ENCODE measurements at places on chromosomes 5 and 9.

DNA sequence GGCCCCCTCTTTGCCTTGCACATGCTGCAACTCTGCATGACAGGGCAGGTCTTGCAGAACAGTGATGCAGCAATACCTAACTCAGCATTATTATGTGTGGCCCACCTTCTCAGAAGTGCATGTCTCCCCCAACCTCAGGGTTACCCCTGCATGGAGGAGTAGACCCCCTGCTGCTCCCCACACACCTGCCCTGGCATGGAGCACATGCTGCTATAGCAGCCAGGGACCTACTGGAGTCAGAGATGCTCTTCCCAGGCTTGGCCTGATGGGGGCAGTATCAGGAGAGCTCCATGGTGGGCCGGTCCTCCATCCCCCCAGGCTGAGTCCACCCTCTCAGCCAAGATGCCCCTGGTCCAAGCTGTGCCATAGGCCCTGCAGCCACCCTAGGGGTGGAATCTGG is 13.2 kb upstream of the BOD1 start:
- DNase-seq = no peak

DNA sequence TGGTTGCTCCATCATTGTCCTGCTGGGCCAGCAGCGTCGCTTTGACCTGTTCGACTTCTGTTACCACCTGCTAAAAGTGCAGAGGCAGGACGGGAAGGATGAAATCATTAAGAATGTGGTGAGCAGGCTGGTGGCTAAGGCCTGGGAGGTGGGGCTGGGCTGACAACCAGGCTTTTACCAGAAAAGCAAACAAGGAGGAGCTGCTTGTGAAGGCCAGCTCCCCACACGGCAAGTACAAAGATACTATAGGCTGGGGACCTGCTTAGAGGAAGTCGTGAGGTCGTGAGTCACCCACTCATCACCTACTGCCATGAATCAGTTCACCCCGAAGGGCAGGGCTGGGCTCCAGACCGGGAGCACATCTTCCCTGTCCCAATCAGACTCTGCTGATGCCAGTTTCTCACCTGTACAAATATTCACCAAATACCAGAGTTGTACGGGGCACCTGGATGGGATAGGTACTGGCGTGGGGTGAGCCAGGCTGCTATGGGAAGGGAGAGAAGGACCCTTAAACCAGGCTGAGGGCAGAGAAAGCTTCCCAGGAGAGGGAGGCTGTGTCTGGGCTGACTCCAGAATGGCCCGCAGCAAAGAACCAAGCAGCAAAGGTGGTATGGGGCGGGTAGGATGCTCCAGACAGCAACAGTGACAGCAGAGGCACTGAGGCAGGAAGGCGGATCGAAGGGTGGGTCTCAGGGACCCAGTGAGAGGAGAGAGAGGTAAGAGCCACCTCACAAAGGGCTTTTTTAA is 69.3 kb upstream of the NIPAL4 start:
- DNase-seq = peak; percentile 92

GRCh38 chr5:39337252-39337915 is 26.9 kb downstream of the C9 start:
- no peak for DNase-seq

DNA sequence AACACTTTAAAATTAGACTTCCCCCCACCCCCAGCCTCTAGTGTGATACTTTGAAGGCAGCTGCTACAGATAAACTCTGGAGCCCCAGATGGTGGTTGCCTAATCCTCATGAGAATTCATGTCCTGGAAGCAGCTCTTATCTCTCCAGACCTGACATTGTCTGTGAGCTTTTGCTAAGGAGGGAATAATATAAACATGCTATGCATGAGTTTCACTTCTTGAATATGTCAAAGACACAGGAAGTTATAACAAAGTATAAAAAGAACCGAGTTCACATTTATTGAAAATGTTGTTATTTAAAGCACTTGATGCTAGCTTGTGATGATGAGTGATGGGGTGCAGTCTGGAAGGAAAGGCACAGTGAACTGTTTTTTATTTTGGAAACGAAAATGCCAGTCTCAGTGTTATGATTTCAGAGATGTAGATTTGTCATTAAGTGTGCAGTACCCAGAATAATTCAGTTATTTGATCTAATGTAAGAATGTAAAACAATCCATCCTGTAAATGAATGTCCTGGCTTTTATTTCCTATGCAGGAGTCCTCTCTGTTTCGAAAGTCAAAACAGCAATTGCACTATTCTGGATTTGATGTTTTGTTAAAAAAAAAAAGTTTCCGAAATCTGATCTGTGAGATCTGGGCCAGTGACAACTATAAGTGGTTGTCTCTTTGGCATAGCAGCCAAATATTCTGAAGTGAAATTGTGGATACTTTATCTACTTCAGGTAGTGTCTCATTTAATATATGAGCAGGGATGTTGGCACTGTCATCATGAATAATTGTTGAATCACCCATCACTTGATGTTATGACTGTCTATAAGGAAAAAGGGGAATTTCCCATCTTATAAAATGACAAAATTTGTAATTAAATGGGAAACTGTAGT is 77.0 kb downstream of the ZCCHC7 start:
- no peak for DNase-seq

GRCh38 chr5:68033961-68034571 is 181.5 kb upstream of the PIK3R1 start:
- peak; percentile 82 for DNase-seq

GRCh38 chr5:6504677-6505415 is 56.2 kb downstream of the UBE2QL1 start:
- DNase-seq = peak; percentile 55

- DNase-seq = no peak
Measured at GRCh38 chr9:115002371-115003120, 72.2 kb upstream of the TNFSF8 start.

DNA sequence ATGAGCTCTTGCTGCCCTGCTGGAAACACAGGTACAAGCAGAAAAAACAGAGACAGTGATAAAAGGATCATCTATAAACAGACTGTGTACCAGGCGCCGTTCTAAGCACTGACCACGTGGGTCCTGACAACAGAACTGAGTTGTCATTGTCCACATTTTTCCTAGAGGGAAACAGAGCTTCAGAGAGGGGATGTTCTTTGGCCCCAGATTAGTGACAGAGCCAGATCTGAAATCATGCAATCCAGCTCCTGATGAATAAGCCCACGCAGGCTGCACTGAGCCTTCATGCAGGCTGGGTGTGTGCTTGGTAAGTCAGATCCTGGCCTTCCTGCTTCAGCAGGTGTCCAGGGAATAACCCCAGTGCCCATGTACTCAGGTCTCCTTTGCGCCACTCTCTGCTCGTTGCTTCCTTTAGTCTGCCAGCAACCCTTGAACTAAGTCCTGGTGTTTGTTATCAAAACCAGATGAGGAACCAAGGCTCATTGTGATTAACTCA is 22.8 kb upstream of the TCF7 start:
- no peak for DNase-seq

- no peak for DNase-seq
Measured at GRCh38 chr9:87010626-87011025, 63.3 kb upstream of the GAS1 start.

DNA sequence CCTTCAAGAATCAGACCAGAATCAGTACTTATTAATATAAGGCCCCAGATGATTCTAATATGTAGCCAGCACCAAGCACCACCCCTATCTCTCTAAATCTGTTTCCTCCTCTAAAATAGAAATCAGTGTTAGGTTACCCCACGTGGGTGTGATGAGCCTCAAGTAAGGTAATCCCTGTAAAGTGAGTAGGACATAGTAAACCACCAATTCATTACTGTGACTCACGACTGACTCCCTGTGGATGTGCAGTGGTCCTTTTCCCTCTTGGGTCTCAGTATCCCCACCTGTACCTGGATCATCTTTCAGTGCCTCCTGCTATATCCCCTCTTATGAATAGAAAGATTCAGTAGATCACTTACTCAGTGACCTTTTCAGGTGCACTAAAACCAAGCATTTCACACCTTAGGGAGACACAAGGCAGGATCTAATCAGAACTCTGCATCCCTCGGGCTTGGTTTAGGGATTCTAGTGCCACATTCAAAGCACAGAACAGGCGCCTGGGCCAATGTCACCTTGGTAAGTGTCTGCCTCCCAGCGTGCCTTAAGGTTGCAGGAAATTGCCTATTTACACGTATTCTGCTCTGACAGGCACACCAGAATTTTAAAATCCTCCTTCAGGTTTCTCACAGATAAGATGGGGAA is 12.2 kb upstream of the ALDH1B1 start:
- DNase-seq = no peak

DNA sequence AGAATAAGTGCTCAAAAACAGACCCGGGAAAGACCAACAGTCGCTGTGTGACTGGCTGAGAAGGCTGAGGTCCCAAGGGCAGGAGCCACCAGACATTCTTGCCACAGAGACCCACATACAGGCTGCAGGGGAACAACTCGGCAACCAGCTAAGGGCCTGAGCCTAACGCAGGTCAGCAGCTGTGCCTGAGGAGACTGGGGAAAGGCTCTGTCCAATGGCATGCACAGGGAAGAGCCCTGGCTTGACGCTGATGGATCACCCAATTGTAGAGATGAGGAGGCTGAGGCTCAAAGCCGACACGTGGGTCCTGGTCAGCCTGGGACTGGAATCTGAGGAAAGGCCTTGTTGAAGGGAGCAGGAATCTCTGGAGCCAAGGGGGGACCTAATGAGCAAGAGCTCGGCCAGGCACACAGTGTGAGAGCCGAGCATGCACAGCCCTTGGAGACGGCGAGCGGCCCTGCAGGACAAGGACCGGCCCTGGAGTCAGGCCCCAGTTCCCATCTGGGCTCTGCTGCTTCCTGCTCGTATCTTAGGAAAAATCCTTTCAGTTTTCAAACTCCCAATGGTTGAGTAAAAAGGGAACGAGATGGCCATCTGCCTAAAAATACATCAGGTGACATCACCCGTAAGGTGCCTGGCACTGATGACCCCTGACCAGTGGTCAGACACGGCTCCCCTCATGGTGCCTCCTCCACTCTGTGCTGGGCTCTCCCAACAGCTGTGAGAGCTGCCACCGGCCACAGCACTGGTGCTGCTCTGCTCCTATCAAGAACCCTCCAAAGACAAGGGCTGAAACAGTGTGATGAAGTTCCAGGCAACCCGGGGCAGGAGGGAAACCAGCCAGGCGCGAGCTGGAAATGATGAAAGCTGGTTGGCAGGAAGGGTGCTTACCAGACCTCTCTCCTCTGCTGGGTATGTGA is 16.4 kb downstream of the LMAN2 start:
- no peak for DNase-seq

DNA sequence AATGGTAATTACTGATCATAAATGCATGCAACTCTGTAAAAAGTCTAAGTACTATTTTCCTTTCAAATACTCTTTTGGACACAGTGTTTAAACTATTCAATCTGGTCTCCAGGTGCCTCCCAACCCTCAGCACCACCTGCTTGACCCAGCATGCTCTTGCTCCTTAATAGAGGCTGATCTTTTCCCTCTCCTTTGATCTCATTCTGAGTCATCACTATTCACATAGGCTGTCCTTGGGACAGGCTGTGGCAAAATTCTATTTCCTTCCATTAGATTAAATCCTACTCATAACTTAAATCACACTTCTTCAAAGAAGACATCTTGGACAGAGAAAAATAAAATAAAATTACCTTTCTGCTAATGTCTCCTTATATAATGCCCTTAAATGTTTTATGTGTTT is 199.4 kb upstream of the ST8SIA4 start:
- DNase-seq = no peak

- no peak for DNase-seq
Measured at GRCh38 chr5:104998572-104998971, 1436.0 kb upstream of the NUDT12 start.

- no peak for DNase-seq
Measured at GRCh38 chr5:80369521-80369920, 38.3 kb upstream of the ZFYVE16 start.

- DNase-seq = peak; percentile 51
Measured at GRCh38 chr5:92703976-92704375, 877.0 kb downstream of the NR2F1-AS1 start.

DNA sequence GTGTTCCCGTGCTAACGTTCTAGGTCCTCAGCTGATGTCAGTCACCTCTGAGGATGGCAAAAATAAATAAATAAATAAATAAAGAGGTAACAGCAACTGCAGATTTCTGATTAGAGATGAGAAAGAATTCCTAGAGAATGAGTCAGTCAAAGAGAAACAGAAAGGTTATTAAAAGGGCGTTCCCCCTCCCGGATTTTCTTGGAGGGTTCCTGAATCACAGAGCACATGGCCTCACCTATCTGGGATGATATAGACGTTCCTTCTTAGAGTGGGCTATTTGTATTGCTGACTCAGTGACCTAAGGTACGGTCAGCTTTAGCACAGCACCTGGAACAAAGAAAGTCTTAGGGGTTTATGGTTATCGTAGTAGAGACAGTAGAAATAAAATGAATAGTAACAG is 30.6 kb downstream of the HTR4 start:
- no peak for DNase-seq

GRCh38 chr5:157020511-157021222 is 38.2 kb downstream of the HAVCR1 start:
- DNase-seq = no peak

GRCh38 chr5:58582019-58582802 is 664 bp upstream of the RAB3C start:
- DNase-seq = no peak

- no peak for DNase-seq
Measured at GRCh38 chr5:55933377-55934114, 61.2 kb downstream of the IL6ST start.

- peak; percentile 26 for DNase-seq
Measured at GRCh38 chr5:113804264-113804663, 290.8 kb downstream of the YTHDC2 start.

DNA sequence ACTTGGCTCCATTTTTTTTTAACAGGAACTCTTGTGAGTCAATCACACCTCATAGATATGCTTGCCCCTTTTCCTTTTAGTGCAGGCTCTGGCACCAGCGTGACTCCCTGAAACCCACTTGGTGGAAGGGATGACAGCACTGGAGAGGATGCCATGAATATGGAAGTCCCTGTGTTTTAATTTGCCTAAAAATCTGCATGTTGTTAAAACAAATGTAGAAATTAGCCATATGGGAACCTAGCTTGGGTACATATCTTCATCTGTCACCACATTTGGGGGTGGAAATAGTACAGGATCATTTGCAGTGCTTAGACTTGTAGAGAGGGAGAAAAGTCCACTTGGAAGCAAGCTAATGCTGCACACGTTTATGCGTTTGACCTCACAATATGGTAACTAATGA is 179.0 kb downstream of the EBF1 start:
- DNase-seq = no peak

- no peak for DNase-seq
Measured at GRCh38 chr9:92385477-92385876, 18.9 kb downstream of the OGN start.

- DNase-seq = no peak
Measured at GRCh38 chr5:164581889-164582288, 1076.5 kb downstream of the MAT2B start.

GRCh38 chr9:11374926-11375325 is 762.1 kb upstream of the PTPRD start:
- no peak for DNase-seq

GRCh38 chr5:54610197-54610944 is 92.8 kb downstream of the SNX18 start:
- peak; percentile 44 for DNase-seq

Data from fibroblast of upper back skin (primary cell).